GM23248 (cell line): ENCODE measurements at places on chromosomes 6 and 20.

DNA sequence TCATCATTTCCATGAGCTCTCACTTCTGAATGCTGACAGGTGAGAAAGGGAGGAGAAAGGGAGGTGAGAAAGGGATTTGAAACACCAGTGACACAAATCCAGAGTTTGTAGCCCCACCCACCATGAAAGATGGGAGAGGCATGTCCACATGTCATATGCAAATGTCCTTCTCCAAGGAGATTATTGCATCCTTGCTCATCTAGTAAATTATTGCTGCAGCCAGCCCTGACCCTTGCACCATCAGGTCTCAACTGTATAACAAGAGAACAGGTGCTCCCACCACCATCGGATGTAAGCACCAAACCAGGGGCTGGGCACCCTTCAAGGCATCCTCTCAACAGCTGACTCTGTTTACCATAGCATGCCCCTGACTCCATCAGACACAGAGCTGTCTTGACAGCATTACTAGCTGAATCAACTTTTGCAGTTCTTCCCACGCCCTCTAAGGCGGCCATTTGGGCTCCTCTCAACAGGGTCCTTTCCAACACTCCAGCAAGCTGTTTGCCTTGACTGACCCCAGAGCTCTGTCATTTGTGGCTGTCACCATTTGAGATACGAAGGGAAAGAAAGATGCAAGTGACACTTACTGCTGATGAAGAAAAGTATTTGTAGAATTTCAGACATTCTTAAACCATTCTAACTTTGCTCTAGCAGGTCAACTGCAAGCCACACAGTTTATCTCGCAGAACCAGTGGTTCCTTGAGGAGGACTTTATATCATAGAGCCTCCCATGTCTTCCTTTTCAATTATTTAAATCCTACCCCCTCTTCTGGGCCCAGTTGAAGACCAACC, 14.2 kb downstream of the GFOD1 start:
- DNase-seq = no peak

GRCh38 chr6:128410584-128410983, 109.8 kb downstream of the PTPRK start:
- DNase-seq = no peak

- no peak for DNase-seq
Observed at GRCh38 chr6:12866422-12867029, 150.0 kb downstream of the PHACTR1 start.

DNA sequence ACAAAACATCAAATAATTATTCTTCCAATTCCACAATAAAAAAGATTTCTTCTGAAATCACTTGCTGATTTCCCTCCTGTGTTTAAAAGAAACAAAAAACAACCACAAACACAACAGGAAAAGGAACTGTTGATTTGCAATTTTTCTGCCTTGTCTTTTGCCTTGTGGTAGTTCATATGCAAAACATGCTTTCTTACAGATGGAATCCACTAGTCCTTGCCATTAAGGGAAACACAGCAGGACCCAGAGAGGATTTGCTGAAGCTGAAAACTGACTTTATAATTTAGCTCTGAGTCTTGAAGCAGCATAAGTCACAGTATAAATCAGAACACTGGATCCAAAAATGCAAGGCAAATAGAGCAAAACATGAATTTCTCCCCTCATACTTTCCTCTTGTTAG, 328.8 kb downstream of the PHF3 start:
- no peak for DNase-seq

GRCh38 chr20:10716855-10717254, 43.1 kb upstream of the JAG1 start:
- no peak for DNase-seq

GRCh38 chr6:121608270-121608669, 172.8 kb downstream of the GJA1 start:
- peak; percentile 33 for DNase-seq

DNA sequence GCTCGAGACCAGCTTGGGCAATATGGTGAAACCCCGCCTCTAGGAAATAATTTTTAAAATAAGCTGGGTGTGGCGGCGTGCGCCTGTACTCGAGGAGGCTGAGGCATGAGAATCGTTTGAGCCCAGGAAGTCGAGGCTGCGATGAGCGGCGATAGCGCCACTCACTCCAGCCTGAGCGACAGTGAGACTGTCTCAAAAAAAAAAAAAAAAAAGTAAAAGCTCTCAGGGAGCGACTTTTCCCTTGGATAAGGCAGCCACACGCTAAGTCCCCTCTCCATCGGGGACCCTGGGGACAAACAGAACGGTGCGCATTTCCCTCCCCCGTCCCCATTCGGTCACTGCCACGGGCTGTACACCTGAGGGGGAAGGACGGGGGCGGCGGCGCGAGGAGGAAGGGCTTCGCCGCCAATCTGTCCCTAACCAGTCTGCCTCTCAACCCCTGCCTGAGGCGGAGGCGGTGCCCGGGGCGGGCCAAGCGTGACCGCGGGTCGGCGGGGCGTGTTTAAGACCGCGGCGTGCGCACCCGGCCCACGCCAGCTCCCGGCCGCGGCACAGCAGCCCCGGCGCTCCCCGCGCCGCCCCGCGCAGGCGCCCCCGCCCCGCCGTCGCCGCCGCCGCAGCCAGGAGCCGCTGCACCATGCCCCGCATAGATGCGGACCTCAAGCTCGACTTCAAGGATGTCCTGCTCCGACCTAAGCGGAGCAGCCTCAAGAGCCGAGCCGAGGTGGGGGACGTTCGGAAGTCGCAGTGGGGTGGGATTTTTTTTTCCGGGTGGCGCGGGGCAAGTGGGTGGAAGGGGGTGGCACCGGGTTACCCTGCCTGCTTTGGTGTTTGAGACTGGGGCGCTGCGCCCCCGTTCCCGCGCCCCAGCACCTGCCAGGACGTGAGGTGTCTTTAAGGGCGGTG, at the start of gene GMPR:
TSS of gene GMPR (plus strand) at position 531 of the 906 bp plus-strand sequence. CDS start at position 638, 107 bp downstream.
- DNase-seq = peak; percentile 79

DNA sequence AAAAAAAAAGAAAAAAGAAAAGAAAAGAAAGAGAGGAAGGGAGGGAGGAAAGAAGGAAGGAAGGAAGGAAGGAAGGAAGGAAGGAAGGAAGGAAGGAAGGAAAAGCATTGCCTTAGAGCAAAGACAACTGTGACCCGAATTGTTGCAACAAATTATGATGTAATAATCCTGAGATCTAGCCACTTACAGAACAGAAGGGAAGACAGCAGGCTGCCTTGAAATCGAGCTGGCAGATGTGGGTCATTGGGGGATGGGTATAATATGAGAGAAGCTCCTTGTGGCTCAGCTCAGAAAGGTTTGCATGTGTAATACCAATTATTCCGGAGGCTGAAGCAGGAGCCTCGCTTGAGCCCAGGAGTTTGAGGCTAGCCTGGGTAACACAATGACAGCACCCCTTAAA, 208.1 kb upstream of the PROKR2 start:
- DNase-seq = no peak

- DNase-seq = peak; percentile 26
Observed at GRCh38 chr6:140669321-140669720, 1294.9 kb upstream of the CITED2 start.

GRCh38 chr6:8400663-8401062, 34.7 kb downstream of the SLC35B3 start:
- no peak for DNase-seq

DNA sequence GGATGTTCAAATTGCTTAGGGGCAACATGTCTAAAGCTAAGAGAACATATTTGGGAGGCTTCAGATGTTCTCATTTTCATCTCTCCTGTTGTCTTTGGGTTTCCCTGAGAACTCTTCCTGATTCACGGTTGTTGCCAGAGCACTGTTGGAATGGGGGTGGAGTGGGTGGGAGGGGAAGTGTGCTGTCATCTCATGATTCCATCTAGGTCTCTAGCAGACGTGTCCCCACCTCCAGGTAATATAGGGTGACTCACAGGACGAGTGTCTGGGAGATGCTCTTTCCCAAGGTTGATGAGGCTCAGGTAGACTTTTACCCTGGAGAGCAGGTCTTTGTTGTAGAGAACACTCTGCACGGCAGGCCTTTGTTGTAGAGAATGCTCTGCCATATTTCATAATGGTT, 636.9 kb downstream of the QKI start:
- DNase-seq = no peak

DNA sequence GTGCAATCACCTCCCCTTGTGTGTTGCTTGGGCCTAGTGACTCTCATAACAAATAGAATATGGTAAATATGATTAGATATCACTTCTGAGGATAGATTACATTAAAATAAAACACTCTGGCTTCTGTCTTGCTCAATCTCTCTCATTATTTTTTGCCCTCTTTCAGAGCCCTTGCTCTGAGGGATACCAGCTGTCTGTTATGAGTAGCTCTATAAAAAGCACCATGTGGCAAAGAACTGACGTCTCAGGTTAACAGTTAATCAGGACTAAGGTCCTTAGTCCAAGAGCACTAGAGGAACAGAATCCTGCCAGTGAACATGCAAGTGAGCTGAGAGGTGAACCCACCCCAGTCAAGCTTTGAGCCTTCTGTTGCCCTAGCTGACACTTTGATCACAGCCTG, 402.2 kb upstream of the HTR1E start:
- no peak for DNase-seq

- DNase-seq = peak; percentile 75
Observed at GRCh38 chr6:132713352-132714134, at the start of gene VNN1. Gene VNN1, minus strand, starts transcription at chr6:132714055. Its CDS starts 20 bp downstream, at chr6:132714035.

DNA sequence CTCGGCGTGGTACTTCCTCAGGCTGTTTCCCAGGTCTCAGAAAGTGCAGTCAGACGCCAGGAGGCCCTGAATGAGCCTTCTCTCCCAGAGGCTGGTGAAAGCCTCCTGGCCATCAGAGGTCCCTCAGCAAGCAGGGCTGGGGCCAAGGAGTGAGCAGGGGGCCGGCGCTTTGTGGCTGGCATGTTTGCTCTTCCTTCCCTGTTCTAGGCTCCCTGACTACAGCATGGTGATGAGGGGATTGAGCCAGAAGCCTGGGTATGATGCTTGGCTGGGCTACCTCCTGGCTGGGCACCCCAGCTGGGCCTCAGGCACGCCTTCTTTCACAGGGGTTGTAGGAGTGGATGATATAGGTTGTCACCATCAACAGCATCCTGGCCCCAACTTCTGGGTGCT, 11.7 kb upstream of the DNAJC5 start:
- no peak for DNase-seq

DNA sequence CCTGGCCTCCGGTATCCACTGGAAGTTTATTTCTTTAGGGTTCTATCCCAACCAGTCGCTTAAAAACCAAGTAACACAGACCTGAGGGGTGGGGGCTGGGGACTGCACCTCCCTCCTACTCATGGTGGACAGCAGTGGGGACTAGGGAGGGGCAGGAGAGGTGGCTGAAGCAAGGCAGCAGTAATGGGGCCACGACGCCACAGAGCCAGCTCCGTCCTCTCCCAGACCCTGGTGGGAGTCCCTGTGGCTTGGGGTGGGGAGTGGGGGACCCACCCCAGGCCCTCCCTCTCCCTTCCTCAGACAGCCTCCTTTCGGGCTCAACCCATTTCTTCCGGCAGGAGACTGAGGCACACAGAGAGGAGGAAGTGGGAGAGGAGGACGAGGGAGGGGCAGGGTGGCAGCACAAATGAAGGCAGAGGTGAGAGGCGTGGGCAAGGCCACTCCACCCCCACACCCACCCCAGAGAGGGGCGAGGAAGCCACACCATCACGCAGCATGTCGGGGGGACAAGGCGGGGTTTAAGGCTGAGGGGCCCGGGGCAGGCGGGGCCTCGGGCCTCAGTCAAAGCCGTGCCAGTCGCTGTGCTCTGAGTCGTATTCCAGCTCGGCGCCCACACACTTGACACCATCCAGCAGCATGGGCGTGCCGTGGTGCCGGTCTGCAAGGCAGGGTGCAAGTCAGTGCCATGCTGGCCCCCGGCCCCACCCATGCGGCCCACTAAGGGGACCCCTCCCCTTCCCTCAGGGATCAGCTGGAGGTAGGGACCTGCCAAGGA, 13.9 kb downstream of the ADISSP start:
- peak; percentile 39 for DNase-seq

DNA sequence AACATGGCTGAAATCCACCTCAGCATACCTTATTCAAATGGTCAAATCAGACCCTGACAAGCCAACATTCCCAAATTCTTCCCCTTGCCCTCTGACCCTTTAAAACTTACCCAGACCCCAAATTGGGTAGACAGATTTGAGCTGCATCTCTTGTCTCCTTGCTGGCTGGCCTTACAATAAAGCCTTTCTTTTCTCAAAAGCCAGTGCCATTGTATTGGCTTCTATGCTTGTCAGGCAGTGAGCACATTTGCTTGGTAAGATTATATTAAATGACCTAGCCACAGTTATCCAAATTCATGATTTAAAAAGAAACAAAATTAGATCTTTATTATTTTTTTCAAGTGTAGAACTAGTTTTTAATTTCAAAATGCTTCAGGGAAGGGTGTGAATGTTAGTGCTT, 67.8 kb upstream of the FAM83B start:
- no peak for DNase-seq

GRCh38 chr6:46651006-46651405, 1.6 kb downstream of the CYP39A1 start:
- no peak for DNase-seq

GRCh38 chr6:4397307-4397706, 261.9 kb upstream of the ECI2 start:
- no peak for DNase-seq

DNA sequence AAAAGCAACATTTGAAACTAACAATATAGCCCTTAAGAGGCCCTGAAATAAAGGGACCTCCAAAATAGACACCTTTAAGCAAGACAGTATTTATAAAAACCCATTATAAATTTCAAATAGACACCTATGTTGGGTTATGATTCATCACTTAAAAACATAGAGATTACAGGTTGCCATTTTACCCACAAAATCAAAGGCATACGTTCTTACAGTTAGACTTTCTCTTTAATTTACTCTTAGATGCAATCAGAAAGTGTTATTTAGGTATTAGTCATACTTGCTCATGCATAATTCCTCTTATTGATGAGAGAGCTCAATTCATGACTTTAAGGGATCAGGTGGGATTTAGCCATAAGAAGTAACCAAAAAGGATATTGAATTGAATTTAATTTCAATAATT, 51.5 kb upstream of the TMEM200A start:
- DNase-seq = no peak

GRCh38 chr6:30533460-30534294, 22.6 kb downstream of the GNL1 start:
- DNase-seq = no peak

DNA sequence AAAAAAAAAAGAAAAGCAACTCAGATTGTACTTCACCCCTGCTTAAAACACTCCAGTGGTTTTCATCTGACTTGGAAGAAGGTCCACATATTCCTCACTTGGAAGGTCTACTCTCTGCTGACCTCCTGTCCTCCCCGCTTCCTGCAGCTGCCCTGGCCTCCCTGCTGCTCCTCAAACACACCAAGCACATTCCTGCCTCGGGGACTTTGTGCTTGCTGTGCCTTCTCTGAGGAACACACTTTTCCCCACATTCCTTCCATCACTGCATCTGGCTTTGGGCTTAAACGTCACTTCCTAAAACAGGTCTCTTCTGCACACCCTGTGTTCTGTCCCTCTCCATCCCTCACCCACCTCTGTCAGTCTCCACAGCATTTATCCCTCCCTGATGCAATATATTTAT, 4.9 kb upstream of the PDYN start:
- DNase-seq = no peak
